ENCODE measurements at places on chromosomes 7 and 10. TPM values are rescaled to one million over a fixed set of nuclear protein-coding genes. Genes with fewer than 3 reads are reported as not detected.

GRCh38 chr7:1248143-1248915 is 15.7 kb downstream of the UNCX start:
- DNase-seq = no peak

DNA sequence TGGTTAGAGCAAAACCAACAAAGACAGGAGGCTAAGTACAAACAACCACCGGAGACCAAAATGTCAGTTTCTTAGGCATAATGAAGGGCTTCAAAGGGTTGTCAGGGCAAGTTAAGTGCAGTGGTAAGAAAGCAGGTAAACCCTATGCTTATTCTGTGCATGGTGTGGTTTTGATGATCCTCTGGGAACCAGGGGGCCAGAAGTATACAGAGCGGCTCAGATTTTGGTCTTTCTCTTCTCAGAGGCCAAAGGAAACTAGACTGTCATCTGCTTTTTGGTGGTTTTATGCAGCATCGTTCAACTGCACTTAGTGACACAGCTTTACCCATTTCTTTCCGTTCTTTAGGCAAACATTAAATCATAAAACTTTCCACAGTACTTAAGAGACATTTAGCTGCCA is 332.7 kb upstream of the CELF2 start:
- no peak for DNase-seq

EPDR1 gene
- total RNA-seq = 23.6 TPM

GRCh38 chr7:3094701-3095445 is 51.2 kb upstream of the CARD11 start:
- DNase-seq = no peak

GJD4 gene
- not detected for total RNA-seq

DNA sequence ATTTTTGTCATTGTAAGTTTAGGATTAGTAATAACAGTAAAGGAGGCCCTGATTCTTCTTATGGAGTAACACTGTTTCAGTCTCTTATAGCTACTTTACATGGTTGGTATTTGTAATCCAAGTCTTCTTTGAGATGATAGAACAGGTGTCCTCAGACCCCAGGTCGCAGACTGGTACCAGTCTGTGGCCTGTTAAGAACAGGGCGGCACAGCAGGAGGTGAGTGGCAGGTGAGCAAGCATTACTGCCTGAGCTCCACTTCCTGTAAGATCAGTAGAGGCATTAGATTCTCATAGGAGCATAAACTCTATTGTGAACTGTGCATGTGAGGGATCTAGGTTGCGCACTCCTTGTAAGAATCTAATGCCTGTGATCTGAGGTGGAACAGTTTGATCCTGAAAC is 77.3 kb downstream of the STK31 start:
- no peak for DNase-seq

DNA sequence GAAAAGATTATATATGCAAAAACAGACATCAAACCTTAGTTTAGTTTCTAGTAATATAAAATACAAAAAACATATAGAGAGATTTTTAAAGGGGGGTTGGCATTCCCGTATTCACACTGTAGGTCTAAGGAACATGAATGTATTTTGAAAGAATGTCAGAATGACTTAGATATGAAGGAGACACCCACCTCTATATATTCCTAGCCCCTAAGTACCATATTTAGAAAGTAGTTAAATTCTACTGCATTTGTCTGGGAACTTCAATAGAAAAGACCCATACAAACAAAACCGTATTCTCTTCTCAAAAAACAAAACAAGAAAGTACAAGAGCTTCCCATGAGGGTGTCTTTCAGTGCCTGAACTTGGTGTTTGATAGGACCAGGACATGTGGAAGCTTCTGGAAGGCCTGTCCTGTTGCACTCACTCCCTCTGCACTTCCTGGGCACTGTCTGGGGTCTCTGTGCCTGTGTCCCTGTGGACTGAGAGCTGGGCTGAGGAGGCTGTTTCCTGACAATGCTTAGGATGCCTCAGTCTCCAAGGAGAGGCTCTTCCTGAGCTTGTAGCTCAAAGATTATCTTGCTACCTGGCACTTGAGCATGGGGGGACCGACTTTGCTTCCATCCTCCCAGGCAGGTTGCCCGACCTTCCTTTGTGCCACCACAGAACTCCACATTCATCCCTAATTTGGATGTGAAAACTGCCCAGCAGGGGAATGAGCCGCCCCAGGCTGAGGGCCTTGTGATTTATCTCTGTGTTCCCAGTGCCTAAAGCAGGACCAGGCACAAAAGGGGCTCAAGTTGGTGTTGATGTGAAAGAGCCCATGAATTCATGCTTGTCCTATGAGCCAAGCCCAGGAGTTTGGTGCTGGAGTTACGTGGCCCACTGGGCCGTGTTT is 44.4 kb upstream of the KLF6 start:
- no peak for DNase-seq

STEAP2 gene
- 2.3 TPM for total RNA-seq

GRCh38 chr7:16359216-16359615 is 62.1 kb downstream of the CRPPA start:
- no peak for DNase-seq

LRRTM3 gene
- total RNA-seq = 0.09 TPM

INMT gene
- 0.09 TPM for total RNA-seq

ANXA11 gene
- 102 TPM for total RNA-seq

SUV39H2 gene
- total RNA-seq = 13.8 TPM
